ENCODE measurements at places on chromosomes 6 and 20. TPM values are rescaled to one million over a fixed set of nuclear protein-coding genes. Genes with fewer than 3 reads are reported as not detected.

- DNase-seq = no peak
Measured at GRCh38 chr6:118494091-118494490, 54.0 kb upstream of the PLN start.

SMOC2 gene
- not detected for total RNA-seq

GRCh38 chr20:21360705-21361104 lies 36.6 kb downstream of the NKX2-4 start:
- no peak for DNase-seq

PLCB4 gene
- 0.02 TPM for total RNA-seq

- no peak for DNase-seq
Measured at GRCh38 chr6:89826029-89826528, 3.6 kb upstream of the CASP8AP2 start.

CCN6 gene
- 0.32 TPM for total RNA-seq

RNF146 gene
- 14.4 TPM for total RNA-seq

DNA sequence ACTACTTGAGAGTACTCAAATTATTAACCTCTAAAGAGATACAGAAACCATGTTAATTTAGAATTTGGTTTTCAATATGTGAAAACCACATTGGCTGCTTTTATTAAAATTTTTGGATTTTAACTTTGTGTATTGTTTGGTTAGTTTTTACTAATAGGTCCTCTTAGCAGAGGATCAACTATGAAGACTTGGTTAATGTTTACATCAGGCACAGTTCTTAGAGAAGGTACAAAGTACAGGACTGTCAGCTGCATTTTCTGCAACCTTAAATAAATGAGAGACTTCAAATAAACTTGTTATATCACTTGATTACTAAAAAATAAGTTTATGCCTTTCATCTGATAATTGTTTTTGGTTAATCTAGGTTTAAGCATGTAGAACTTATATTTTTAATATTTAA lies 89.1 kb downstream of the PHF3 start:
- DNase-seq = no peak

DNA sequence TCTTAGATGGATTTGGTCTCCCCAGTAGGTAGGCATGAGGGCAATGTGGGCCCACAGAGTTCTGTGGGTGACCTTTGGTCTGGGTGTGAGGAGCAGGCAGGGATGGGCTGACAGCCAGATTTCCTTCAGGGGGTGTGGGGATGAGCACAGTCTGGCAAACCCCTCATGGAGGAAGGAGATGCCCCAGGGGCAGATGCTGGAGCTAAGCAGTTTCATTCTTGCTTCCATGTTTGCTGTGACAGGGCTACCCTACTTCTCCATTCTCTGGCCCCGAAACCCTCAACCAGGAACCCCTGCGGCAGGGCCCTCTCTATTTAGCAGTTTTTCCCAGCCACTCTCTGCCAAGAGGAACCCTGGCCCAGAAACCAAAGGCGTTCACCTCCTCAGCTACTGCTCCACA lies 40.4 kb downstream of the GCLC start:
- DNase-seq = no peak

GRCh38 chr6:108565091-108565766 lies 4.5 kb downstream of the FOXO3 start:
- peak; percentile 19 for DNase-seq

DNA sequence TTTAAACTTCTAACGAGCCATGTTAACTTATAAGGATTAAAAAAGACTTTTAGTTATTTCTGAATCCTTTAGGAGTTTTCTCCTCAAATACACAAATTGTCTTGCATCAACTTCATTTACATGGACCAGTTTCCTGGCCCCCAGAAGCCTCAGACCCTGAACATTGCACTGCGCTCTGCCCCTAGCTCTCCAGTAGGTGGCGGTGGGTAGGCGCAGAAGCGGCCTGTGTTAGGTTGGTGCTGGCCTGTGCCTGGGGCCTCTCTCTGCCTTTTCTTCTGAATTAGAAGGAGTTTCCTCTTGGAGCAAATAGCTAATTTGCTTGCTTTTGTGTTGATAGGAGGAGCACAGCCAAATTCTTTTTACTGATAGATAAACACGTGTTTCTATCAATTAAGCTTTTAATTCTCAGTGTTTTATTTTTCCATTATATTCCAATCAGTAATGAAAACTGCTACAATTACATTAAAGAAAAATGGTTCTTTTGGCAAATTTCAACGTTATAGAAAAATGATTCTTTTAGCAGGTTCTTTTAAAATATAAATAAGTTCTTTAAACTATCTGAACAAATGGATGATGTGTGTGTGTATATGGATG lies 44.4 kb downstream of the DTD1 start:
- DNase-seq = peak; percentile 75

DNA sequence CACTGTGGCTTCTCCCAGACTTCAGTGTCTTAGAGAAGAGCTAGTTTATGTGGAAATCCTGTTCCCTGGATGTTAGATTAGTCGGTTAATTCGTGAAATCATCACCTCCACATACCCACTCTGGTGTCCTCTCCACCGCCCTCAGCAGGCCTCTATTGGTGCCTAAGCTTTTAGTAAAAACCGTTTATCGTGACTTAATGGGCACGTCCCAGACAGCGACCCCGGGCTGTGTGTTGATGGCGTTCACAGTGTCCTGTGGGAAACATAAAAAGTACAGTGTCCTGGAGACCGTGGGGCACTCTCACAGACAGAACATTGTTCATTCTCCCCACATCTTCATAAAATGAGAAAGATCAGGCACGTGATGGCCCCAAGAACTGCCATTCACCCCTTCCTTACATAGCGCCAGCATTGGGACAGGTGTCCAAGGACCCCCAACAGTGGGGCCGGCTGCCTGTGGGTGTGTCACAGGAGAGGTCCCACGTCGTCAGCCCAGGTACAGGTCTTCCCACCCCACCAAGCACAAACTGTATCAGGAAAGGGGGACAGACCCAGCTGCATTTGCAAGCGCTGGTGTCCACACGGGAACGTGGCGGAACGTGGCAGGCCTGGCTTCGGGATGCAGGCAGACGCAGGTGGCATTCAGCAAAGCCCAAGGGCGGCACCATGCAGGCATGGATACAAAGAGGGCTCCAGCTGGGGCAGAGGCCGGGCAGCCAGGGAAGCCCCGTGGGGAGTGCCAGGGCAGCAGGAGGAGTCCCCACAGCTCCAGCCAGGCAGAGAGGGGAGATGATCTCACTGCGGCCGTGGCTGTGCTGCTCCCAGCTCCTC lies 237.7 kb downstream of the DLL1 start:
- DNase-seq = no peak

DNA sequence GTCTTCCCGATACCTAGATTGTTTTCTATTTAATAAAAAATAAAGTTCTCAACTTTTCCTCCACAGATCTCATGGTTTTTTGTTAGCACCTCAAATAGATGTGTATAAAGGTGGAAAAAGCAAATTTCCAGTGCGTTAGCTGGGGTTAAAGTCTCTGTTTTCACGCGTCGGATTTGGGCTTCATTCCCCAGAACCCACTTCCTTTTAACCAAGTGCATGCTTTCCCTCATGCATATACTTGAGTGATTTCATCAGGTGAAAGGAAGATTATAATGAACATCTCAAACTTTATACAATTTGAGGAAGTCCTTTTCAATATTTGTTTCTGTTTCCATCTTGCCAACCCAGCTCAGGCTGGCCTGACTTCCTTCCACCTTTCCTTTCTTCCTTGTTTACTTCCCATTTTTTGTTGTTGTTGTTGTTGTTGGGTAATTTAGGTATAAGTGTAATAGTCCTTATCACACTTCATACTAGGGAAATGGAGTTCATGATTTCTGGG lies 43.9 kb upstream of the GGTLC1 start:
- no peak for DNase-seq

- peak; percentile 11 for DNase-seq
Measured at GRCh38 chr6:159633196-159633595, 59.8 kb downstream of the SOD2 start.

UBE2C gene
- 230 TPM for total RNA-seq

GRCh38 chr6:155147958-155148663 lies 115.7 kb upstream of the CLDN20 start:
- DNase-seq = no peak

MEI4 gene
- not detected for total RNA-seq

All from activated CD4-positive, alpha-beta T cell treated with anti-CD3 and anti-CD28 coated beads for 36 hours (primary cell).